Endodermal cell (in vitro differentiated cells): ENCODE measurements at places on chromosomes 16 and 17. TPM values are rescaled to one million over a fixed set of nuclear protein-coding genes. Genes with fewer than 3 reads are reported as not detected.

DNA sequence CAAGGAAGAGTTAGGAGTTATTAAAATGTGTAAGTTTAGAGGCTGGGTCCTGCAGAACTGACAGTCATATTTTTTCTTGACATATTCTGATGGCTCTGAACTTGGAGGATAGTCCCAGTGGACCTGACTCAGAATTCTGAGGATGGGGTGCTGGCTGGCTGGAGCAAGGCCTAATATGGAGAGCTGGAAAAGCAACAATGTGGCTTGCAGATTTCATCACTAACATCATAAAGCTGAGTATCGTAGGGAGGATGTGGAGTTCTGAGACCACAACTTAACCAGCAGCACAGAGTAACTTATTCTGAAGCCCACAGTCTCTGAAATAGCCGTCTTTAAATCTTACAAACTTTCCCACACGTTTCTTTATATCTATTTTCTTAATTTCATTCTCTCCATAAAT is 2.3 kb downstream of the KRTAP1-5 start:
- DNase-seq: no peak

The KRT40 gene
- not detected in 3 replicates for total RNA-seq

DNA sequence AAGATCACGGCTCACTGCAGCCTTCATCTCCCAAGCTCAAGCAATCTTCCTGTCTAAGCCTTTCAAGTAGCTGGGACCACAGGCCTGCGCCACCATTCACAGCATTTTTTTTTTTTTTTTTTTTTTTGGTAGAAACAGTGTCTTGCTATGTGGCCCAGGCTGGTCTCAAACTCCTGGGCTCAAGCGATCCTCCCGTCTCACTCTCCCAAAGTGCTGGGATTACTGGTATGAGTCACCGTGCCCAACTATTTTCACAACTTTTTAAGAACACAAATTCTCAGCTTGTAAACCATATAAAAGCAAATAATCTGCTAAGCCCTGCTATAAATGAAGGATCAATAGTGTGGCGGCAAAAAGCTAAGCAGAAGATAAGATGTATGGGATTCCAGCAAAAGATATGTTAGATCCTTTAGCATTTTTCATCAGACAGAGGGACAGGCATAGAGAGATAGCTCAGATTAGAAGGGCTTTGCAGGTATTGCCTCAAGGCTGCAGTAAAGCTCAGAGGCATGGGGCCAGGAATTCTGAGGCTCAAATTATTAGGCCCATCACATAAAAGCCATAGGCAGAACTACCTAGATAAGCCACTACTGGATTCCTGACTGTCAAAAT is 55.1 kb downstream of the EMP2 start:
- DNase-seq: no peak

The OR3A3 gene
- total RNA-seq: not detected in 2 replicates

The CDH3 gene
- total RNA-seq: 88.1 and 88.9 TPM in 2 replicates

DNA sequence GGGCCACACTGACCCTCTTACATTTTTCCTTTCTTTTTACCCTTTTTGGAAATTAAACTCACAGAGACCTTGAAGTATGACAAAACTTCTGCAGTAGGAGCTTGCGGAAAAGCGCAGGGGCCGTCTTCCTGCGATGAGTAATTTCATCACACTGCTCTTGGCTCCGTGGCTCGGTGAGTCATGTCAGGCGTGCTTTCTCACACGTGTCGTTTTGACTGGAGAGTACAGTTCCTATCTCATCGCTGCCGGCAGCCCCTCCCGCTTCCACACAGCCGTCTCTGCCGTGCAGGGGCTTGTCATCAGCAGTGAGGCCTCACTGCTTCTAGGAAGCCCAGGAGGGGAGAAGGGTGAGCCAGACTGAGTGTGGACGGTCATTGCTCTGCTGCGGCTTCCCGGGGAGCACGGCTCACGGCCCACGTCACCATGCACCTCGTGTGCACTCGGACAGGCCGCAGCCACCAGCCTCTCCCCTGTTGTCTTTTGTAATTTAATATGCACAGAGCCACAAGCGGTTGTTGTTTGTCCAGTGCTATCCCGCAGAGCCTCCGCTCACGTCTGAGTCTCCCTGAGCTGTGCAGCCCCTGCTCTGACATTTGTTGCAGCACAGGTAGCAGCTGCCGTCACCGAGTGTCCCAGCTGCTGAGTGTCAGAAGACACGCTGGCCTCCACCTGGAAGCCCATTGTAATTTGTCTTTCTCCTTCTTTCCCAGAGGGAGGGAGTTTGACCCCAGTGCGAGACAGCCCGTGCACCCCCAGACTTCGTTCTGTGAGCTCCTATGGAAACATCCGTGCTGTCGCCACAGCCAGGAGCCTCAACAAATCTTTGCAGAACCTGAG is 99.4 kb upstream of the CHMP6 start:
- DNase-seq: no peak

The EPX gene
- total RNA-seq: not detected in 2 replicates

The RAP1GAP2 gene
- 41.9 and 44.3 TPM in 2 replicates for total RNA-seq

- DNase-seq: peak; percentile 74
These were observed at the start of gene MYH11 for GRCh38 chr16:15856901-15857698. Gene MYH11, minus strand, starts transcription at chr16:15857028. Its CDS starts 18,776 bp downstream, at chr16:15838252.

- no peak for DNase-seq
These were observed 5.0 kb upstream of the ALDH3A1 start for GRCh38 chr17:19753051-19753509.

The ALOX12 gene
- total RNA-seq: 0.92 and 1.5 TPM in 2 replicates

The CD300LB gene
- not detected in 3 replicates for total RNA-seq

- peak; percentile 86 for DNase-seq
These were observed 145.5 kb downstream of the MSI2 start for GRCh38 chr17:57401556-57402488.

The FAM20A gene
- 74.3 to 80.8 TPM (median 78.2 TPM) in 3 replicates for total RNA-seq

The PRSS21 gene
- total RNA-seq: not detected in 3 replicates

DNA sequence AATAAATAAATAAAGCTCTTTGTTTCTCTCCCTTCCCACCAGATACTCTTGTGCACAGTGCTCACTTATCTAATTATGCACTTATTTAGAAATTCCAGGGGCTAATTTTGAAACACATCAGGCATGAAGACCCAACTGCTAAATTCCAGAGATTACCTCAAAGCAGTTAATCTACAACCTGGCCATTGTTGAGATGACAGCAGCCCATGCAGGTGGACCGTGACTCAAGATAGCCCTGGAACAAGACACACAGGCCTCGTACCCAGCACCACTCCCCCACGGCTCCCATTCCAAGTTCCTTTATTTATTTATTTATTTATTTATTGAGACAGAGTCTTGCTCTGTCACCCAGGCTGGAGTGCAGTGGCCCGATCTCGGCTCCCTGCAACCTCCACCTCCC is 60.1 kb upstream of the NPEPPS start:
- DNase-seq: no peak

DNA sequence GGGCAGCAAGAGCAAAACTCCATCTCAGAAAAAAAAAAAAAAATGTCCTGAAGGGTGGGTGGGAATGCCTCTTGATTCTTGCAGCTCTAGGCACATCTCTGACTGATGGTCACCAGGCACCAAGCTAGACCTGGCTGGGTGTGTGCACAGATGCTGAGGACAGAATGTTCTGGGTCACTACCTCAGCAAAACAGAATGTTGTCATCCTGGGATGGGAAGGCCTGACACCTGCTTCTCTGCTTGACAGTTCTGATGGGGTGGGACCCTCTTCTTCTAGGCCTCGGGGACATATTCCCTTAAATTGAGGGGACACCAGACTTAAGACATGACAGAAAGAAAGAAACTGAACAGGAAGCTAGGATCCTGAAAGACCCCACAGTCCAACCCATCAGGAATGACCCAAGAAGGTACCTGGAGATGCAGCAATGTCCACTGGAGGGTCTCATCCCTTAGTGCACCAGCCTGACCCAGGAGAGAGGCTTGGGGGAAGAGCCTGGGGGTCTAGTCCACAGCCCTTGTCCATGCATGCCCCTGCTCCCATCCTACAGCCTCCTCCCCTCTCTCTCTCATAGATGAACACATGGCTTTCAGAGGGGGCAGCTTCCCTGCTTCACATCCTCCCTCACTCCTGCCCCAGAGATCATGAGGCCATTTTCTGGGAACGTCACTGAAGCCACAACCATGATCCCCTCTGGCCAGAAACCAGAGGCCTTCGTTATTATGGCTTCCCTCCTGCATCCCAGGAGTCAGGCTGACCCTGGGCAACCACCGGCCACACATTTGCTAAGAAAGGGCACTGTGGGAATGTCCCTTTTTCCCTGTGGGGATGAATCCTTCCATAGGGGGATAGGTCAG is 3.8 kb upstream of the STAT5B start:
- peak; percentile 31 for DNase-seq

The KRT39 gene
- not detected in 3 replicates for total RNA-seq

DNA sequence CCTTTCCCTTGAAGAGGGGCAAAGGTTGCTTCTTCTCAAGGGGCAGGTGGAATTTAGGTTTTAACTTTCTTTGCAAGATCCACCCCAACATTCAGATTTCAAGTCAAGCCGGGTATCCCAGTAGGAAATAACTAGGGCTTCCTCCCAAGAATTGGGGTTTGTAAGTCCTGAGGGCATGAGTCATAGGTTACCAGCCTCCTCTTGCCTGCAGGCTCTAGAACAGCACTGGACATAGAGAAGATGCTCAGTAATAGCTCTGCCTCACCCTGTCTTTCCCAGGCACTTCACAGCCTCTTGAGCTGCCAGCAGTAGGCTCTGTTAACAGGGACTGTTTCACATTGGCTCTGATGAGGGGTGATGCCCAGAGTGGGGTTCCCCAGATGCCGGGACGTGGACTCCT is 35.8 kb upstream of the ZFP90 start:
- DNase-seq: no peak

The TEKT1 gene
- not detected in 2 replicates for total RNA-seq

The RNF157 gene
- 3.5 to 9.6 TPM (median 7.1 TPM) in 3 replicates for total RNA-seq

The CDC27 gene
- total RNA-seq: 67.5 to 114 TPM (median 108 TPM) in 3 replicates

The KRT27 gene
- not detected in 2 replicates for total RNA-seq

The IL34 gene
- 3.0 to 5.1 TPM (median 3.2 TPM) in 3 replicates for total RNA-seq
